ENCODE measurements at places on chromosomes 1 and 21.
A peak's percentile ranks its signal among the peaks of the same experiment; 100 is the strongest.

GRCh38 chr21:18411565-18411964 is 8.0 kb upstream of the TMPRSS15 start:
- no peak for DNase-seq

DNA sequence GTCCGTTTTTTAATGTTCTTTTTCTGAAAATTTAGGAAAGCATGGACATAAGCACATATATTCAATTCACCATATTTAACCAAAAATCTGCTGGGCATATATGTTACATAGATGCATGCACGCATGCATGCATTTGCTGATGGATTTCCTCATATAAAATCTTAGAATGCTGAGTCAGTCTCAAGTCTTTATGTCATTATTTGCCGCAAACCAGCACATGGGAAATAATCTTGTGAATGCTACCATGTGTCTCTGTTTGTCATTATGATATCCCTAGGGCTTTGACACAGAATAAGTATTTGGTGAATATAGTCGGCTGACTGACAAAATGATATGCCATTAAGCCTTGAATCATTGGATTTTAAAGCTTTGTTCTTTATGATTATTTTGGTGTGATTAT is 776.5 kb downstream of the KCNT2 start:
- no peak for DNase-seq

DNA sequence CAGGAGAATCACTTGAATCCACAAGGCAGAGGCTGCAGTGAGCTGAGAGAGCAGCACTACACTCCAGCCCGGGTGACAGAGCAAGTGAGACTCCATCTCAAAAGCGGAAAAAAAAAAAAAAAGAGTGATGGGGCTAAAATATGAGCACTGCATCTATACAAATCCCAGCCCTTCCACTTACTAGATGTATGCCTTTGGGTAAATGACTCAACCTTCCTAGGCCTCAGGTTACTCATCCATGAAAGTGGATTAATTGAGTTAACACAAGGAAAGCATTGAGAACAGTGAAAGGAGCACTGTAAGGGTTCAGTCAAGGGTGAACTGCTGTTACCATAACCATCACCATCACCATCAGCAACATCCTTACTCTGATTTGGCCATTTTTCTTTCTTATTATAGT is 226.4 kb upstream of the C8B start:
- no peak for DNase-seq

DNA sequence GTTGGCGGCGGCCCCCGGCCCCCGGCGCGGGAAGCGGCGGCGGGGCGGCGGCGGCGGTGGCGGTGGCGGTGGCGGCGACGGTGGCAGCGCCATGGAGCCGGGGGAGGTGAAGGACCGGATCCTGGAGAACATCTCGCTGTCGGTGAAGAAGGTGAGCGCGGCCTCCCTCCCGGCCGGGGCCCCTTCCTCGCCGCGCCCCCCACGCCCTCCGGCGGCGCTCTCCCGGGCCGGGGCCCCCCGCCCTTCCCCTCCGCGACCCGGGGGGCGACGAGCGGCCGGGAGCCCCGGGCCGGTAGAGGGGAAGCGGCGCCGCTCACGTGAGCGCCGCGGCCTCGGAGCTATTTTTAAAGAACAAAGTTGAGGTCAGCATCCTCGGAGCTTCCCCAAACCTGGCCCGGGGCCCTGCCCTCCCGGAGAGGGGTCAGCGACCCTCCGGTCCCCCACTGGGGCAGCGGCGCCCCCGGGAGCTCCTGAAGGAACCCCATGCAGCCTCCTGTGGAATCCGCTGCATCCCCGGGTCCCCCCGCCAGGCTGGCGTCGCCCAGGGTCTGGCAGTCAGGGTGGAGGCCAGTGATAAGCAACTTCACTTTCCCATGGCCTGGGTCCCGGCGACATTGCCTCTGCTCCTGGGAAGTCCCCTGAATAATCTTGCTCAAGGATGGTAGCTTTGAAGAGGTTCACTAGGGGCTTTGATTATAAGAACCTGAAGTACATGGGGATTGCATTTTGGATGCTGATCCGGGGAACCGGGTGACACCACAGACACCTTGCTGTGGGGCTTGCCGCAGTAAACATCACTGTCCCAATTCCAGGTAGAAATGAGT is 560 bp downstream of the PLEKHM2 start:
- DNase-seq = no peak

GRCh38 chr1:175870217-175870616 is 126.8 kb upstream of the TNR start:
- no peak for DNase-seq

DNA sequence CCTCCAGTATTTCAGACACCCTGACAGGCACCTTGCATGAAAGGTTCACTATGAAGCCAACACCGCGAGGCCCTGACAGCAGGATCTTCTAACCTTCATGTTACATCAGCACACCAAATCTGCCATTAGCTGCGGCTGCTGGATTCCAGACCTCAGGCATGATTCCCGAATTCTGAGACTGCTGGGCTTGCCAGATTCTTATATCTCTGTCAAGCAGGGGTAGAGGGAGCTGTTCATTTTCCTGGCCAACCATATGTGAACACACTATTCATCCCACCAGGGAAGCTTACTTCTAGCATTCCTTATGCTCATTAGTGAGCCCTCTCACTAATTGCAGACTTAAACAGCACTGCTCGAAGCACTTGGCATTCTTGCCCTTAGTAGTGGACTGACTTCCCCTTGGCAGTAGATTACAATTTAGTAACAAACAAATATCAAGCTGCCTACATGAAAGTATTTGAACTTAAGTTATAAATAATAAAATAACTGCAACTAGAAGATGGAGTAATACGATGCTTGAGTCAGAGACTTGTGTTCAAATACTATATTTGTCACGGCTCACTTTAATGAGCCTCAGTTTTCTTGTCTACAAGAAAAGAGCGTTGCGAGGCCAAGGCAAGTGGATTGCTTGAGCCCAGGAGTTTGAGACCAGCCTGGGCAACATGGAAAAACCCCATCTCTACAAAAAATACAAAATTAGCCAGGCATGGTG is 43.3 kb downstream of the NID1 start:
- DNase-seq = no peak

- no peak for DNase-seq
Observed at GRCh38 chr1:198845851-198846250, 207.0 kb downstream of the PTPRC start.

- no peak for DNase-seq
Observed at GRCh38 chr1:160702100-160702499, 9.5 kb downstream of the CD48 start.

DNA sequence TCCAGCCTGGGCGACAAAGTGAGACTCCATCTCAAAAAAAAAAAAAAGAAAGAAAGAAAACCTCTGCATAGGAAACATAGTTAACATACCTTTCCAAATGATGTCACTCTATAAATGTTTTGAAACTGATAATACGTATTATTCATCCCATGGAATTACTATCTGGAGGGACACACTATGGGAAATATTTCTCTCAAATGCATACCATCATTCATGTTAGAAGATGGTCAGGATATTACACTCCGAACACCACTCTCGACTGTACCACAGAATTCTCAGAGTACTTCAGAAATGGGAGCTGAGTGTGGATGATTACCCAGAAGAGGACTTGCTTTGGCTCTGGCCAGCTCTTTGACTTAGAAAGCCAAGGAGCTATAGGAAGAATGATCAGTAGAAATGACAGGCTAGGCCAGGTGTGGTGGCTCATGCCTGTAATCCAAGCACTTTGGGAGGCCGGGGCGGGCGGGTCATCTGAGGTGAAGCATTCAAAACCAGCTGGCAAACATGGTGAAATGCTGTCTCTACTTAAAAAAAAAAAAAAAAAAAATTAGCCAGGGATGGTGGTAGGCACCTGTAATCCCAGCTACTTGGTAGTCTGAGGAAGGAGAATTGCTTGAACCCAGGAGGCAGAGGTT is 5.2 kb upstream of the LIN28A start:
- no peak for DNase-seq

DNA sequence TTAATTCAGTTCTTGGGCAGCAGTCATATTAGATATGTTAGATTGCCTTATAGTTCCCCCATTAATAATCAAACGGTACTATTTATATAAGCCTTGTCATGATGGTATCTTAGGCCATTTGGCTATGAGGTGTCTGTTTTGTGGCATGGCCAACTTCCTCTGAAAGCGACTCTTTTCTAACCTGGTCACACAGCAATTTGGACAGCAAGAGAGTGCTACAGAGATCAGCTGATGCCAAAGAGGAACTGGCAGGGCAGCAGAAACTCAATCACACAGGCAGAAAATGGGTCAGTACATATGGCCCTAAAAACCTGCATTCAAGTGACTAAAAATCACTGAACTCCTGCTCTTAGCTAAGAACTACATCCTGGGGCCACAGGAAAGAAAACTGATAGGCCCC is 13.4 kb upstream of the MUTYH start:
- no peak for DNase-seq

- DNase-seq = no peak
Observed at GRCh38 chr21:35995522-35996088, 64.7 kb downstream of the SETD4 start.

DNA sequence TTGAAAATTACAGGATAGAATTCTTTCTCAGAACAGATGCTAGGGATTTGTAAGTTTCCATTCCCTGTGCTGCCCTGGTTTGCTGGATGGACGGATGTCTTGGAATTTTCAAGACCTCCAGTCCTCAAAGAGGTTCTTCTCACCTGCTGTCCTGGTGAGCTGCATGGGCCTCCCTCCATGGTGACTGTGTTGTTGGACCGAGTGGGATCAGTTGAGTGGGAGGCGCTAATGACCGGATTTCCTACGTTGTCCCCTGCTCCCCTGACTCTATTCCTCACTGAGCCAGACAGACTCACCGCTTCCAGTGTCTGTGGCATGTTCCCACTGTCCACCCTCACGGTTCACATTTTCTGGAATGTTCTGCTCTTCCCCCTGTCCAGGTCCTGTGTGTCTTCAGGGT is 229.8 kb downstream of the CAMTA1 start:
- no peak for DNase-seq

DNA sequence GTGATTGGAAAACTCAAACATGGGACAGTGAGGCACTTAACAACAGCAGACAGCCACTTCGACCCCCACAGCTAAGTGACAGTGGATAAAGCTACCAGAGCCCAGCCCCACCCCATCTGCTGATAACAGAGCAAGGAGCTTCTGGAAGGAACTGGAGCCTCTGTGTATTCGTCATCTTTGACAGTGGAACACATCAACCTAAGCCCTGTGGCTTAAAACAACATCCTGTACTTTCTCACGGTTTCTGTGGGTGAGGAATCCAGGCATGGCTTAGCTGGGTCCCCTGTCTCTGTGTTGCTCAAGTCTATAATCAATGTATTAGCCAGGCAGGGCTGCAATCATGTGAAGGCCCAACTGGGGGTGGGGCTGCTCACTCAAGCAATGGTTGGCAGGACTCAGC is 18.4 kb upstream of the SIPA1L2 start:
- DNase-seq = no peak

DNA sequence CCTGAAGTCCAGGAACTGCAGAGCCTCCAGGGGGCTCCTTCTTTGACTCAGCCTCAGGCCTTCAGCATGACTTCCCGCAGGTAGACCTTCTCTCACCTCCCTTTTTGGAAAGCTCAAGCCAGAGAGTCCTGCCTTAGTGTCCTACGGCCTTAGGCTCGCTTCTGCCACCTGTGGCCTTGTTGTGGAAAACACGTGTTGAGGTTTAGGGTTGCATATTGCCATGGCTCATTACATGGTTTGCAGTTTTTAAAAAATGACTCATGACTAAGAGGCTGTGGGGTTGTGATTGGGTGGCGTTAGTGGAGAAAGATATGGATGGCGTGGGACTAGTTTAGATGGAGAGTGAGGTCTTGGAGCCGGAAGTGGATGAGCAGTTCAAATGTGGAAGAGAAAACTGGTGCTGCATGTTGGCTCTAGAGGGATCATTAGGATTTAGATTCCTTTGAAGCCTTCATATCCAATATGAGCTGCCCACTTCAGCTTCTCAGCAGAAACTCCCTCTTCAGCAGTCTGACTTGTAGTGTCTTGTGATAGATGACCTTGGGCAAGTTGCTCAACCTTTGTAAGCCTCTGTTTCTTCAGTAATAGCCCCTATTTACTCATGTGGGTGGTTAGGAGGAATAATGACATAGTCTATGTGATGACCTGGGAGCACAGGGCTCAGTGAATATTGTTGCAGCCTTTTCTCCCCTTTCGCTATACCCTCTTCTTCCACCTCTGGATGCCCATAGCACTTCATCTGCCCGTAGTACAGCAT is 6.5 kb upstream of the FGGY start:
- peak; percentile 30 for DNase-seq

DNA sequence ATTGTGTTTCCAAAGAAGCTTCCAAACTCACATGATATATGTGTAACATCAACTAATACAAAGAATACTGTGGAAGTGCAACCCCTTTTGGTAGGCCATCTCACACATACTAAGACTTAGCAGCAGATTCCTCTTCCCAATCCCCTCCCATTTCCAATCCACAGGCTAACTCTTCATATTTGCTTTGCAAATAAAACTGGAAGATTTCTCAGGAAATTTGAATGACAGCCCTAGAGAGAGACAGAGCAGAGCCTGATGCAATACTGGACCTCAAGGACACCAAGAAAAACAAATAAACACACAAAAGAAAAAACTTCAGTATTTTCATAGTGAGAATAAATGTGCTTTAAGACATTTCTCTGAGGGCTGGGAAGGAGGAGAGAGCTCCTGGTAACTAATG is 190.2 kb upstream of the BRINP3 start:
- no peak for DNase-seq

DNA sequence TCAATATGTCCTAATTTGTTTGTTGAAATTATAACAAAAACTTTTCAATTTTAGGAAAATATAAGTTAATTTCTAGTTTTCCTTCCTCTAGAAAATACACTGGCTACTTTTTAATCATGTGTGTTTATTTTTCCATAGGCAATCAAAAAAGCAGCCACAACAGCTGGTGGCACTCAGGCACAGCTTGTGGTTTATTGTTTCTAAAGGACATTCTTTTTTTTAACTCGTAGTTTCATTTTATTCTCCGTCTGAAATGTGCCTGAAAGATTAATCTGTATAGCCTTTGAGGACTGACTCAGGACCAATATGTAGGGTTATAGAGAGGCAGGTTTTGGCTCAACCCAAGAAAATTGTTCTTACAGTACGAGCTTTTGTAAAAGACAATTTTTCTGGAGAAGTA is 20.7 kb upstream of the STX12 start:
- no peak for DNase-seq

DNA sequence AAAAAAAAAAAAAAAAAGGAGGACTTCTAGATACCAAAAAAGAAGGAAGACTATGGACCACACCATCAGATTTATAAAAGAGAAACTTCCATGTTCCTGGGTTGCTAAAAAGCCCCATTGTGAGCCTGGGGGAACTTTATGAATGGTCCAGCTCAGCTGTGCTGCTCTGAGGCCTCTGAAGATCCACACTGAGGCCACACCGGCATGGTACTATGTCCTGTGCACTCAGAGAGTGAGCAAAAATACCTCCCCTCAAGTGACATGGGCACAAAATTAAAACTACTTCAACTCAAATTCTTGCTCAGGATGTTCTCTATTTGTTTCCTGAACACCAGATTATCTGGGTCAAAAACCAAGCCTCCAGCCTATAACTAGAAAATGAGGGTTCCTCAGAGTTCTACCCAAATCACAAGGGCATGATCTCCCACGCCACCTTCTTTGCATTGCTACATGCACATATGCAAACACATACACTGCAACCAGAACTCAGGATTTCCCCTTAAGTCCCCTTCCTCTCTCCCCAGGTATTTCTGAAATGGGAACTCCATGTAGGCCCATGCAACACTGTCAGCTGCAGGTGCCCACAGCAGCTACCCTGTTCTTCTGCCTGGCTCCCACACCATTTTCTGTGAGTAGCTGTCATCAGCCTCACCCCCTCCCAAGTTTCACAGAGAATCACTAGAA is 94.4 kb downstream of the SH3GLB1 start:
- no peak for DNase-seq

GRCh38 chr1:199353906-199354305 is 673.6 kb upstream of the NR5A2 start:
- no peak for DNase-seq

Data from NCI-H1694 treated with DMSO at 0.1 percent for 48 hours (cell line).